ENCODE measurements at places on chromosomes 1 and 21.
A peak's percentile ranks its signal among the peaks of the same experiment; 100 is the strongest.

- no peak for DNase-seq
These were observed 104.0 kb downstream of the ZNF281 start for GRCh38 chr1:200305806-200306205.

DNA sequence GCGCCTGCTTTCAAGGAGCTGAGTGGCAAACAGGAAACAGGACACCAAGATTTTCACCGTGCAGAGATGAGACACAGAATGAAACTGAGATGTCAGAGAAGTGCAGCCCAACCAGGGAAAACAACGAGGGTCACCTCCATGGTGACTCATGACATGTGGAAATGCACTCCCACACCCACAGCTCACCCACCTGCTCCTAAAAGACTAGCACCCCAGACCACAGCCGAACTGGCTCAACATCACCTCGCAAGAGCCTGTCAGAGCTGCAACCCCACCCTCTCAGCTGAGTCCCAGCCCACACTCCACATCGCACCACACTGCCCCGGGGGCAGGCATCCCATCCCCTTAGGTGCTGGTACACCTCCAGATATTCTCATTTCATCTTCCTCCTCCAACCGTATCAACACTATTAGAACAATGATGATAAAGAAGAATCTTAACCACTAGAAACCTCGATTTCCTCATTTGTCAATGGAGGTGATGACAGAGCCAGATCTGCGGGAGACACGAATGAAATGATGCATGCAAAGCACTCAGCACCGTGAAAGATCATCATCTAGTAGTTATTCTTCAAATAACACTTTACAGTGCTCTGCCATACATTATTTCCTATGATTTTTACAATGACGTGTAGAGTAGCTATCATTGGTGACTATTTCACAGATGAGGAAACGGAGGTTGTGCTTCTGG, 103.2 kb downstream of the DMRTB1 start:
- peak; percentile 24 for DNase-seq

DNA sequence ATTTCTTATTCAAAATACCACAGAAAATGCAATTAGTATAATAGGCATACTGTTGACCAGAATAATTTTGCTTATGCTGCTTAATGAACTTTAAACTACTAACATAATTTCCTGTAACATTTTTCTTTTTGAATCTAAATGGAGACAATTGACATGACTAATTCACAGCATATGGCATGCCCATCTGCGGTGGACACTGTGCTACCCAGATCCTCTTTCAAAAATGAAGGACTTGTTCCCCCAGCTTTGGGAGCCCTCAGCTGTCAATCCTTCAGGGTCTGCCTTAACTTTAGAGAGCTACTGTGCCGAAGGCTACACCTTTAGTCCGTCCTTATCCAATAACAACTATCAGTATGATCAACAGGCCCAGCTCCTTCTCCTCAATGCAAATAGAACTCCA, 789.0 kb downstream of the PLA2G4A start:
- DNase-seq: no peak

GRCh38 chr1:76868154-76868882, 1.0 kb downstream of the ST6GALNAC5 start:
- DNase-seq: no peak

GRCh38 chr1:204254031-204254661, 40.4 kb upstream of the GOLT1A start:
- DNase-seq: no peak

- no peak for DNase-seq
These were observed 107.3 kb upstream of the POU3F1 start for GRCh38 chr1:38153778-38154470.

DNA sequence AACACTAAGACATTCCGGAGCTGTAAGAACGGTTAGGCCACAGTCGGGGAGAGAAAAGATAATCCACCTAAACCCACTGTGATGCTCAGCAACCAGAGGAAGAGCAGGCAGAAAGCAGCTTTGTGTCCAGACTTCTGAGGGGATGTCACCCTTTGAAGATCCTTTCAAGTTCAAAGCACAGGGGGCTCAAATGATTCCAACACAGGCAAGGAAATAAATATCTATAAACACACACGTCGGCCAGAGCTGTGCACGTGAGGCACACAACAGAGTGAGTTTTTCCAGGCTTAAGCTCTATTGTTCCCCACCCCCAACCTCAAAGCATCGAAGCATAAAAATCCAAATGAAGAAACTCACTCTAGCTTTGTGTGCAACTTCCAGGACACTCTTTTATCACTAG, 479.0 kb downstream of the DISC1 start:
- DNase-seq: no peak

GRCh38 chr1:154599658-154600057, 8.3 kb downstream of the ADAR start:
- DNase-seq: no peak

GRCh38 chr1:9186082-9186859, 48.3 kb upstream of the H6PD start:
- DNase-seq: no peak

DNA sequence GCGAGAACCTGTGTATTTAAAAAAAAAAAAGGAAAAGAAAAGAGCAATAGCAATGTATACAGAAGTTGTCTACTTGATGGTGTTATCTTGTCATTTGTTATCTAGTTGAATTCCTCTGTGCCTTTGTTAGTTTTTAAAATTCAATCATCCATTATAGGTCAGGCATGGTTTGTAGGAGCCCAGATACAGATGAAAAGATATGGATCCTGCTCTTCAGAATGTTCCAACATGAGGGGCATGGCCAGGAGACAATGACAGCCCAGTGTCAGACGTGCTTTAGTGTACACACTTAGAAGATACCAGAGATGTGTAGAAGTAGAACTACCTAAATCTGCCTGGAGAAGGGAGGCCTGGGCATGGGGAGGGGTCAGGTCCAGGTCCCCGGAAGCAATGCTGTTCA, 16.6 kb downstream of the MTARC2 start:
- no peak for DNase-seq

- DNase-seq: no peak
These were observed 29.4 kb upstream of the SOD1 start for GRCh38 chr21:31629972-31630711.

Measured in stimulated activated CD4-positive, alpha-beta T cell treated with anti-CD3 and anti-CD28 coated beads, Interleukin-2, amount 100 ng/mL, for 48 hours (primary cell).